Naive thymus-derived CD4-positive, alpha-beta T cell (primary cell): ENCODE measurements at places on chromosomes 1 and 21. TPM values are rescaled to one million over a fixed set of nuclear protein-coding genes. Genes with fewer than 3 reads are reported as not detected.
A peak's percentile ranks its signal among the peaks of the same experiment; 100 is the strongest.

DNA sequence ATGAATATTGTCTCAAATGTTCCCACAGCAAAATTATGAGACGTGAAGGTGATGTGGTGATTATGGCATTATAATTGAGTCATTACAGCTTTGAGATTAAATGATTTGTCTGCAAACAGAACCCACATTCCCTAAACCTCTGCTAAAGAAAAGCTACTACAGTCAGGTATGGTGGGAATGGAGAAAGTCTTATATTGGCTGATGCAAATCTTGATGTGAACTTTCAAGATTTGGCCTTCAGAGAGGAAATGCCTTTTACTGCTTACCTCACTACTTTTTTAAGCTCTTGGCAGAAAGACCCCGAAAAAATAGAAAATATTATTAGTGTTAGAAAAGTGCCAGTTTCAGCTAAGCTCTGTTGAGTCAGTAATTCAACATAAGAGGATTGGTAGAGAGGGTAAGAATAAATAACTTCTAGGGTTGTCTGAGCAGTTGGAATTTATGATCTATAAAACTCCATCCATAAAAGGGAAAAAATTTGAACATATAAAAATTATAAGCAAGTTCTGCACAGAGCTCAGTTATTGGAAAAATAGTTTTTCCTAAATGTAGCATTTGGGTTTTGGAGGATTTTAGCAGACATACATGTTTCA is 47.8 kb upstream of the RGS5 start:
- no peaks in the 10 kb centered on the region for H3K36me3 ChIP-seq
- no peak for DNase-seq
- H3K27ac ChIP-seq = no peak overlapping the region
- H3K27me3 ChIP-seq = no peaks in the 10 kb centered on the region

DNA sequence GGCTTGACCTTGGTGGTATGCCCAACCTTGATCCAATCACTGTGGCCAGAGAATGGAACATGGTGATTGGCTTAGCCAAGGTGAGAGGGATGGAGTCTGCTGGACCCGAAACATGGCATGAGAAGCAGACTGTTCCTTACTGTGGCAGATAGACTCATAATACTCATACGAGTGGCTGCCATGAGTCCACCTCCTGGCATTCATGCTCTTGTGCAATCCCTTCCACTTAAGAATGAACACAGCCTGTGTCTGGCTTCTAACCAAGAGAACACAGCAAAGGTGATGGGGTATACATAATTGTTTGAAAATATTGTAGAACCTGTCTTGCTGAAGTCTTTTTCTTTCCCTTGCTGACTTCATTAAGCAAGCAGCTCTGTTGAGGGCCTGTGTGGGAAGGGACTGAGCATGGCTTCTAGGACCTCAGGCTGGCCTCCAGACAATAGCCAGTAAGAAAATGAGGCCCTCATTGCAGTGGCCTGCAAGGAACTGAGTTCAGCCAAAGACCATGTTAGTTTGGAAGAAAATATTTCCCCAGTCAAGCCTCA is 85.9 kb downstream of the ZNF281 start:
- DNase-seq = no peak
- no peaks in the 10 kb centered on the region for H3K27me3 ChIP-seq
- no peaks in the 10 kb centered on the region for H3K4me1 ChIP-seq
- H3K27ac ChIP-seq = no peak overlapping the region

DNA sequence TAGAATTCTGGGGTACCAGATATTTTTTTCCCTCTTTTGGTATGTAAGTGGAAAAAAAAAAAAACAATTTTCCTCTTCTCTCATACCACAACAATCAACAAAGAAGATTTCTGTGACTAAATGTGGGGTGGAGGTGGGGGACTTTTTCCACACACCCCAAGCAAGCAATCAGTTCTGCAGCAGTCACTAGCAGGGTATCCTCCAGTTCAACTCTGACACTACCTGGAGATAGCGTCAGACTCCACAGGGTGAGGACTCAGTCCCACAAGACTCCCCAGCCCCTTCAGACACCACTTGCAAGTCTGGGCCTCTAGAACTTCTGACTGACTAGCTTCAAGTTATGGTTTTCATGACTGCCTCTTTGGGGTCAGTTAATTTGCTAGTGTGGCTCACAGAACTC is 6.2 kb downstream of the DHX9 start:
- H3K4me3 ChIP-seq = no peak overlapping the region
- H3K27ac ChIP-seq = no peak overlapping the region
- peaks cover 58% of the 10 kb centered on the region for H3K36me3 ChIP-seq
- no peaks in the 10 kb centered on the region for H3K27me3 ChIP-seq
- no peak for DNase-seq

DNA sequence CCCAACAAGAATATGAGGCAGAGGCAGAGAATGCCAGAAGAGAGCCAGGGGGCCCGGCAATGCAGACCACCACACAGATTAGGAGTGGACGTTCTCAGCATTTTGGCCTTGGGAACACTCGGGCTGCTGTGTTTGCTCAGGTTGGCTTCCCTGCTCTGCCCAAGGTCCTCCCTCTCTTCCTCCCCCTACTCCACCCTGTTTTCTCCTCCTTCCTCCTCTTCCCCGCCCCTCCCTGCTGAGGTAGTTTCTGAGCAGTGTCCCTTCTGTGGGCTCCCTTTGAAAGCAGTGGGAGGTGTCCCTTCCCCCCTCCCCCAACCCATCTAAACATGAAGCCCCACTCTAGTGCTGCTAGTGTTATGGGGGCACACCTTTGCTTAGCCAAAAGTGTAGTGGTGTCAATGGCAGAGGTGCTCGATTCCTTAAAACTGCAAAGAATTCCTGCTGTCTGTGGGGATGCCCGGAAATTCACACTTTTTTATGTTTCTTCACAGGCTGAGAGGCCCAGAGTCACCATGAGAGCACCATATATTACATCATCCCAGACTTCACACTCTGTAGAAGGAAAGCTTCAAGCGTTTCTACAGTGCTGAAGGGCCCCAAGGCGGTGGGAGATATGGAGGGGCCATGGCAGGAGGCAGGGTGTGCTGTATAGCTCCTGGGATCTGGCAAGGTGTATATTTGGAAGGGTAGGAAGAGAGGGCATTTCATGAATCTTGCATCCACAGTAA is at the start of gene HHIPL2:
Gene HHIPL2, minus strand, starts transcription at position 161 of the 728 bp plus-strand sequence. Its CDS starts 60 bp downstream, at position 101.
- H3K4me1 ChIP-seq = no peaks in the 10 kb centered on the region
- H3K27me3 ChIP-seq = no peaks in the 10 kb centered on the region
- no peaks in the 10 kb centered on the region for H3K36me3 ChIP-seq
- DNase-seq = no peak
- no peak within 1 kb of the TSS for H3K27ac ChIP-seq

DNA sequence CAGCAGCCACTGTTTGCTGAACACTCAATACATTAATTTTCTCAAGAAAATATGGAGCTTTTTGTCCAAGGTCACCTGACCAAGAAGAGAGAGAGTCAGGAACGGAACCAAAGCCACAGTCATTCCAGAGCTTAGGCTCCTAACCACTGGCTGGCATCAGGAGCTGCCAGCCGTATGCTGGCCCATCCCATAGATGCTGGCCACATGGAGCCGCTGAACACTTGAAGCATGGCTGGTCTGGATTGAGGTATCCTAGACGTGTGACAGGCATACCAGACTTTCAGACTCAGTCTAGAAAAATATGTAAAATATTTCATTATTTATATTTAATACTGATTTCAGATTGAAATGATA is 458.7 kb downstream of the MATN1 start:
- H3K27me3 ChIP-seq = no peaks in the 10 kb centered on the region
- no peaks in the 10 kb centered on the region for H3K4me1 ChIP-seq
- no peak overlapping the region for H3K4me3 ChIP-seq
- DNase-seq = no peak

DNA sequence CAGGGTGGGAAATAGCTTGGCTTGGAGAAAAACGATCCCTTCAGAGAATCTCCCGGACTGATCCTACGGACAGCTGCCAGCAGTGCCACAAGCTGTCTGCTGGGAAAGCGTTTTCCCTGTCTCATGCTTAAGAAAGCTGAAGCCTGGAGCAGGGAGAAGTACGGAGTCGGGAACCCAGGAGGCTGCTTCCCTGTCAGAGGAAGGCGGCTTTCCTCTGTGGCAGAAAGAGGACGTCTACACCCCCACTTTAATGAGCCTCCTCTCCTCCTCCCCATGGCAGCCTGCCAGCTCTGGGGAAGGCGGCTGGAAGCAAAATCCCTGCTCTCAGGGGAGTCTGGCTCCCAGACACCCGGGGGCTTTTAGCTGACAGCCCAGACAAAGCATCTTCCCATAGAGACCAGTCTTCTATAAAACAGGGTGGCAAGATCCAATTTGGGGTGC is 7.3 kb downstream of the KIF21B start:
- DNase-seq = no peak
- H3K27ac ChIP-seq = peak overlapping the region; percentile 15
- no peaks in the 10 kb centered on the region for H3K27me3 ChIP-seq
- H3K36me3 ChIP-seq = no peaks in the 10 kb centered on the region
- peaks cover 98% of the 10 kb centered on the region for H3K4me1 ChIP-seq

Gene APOBEC4
- total RNA-seq = not detected

DNA sequence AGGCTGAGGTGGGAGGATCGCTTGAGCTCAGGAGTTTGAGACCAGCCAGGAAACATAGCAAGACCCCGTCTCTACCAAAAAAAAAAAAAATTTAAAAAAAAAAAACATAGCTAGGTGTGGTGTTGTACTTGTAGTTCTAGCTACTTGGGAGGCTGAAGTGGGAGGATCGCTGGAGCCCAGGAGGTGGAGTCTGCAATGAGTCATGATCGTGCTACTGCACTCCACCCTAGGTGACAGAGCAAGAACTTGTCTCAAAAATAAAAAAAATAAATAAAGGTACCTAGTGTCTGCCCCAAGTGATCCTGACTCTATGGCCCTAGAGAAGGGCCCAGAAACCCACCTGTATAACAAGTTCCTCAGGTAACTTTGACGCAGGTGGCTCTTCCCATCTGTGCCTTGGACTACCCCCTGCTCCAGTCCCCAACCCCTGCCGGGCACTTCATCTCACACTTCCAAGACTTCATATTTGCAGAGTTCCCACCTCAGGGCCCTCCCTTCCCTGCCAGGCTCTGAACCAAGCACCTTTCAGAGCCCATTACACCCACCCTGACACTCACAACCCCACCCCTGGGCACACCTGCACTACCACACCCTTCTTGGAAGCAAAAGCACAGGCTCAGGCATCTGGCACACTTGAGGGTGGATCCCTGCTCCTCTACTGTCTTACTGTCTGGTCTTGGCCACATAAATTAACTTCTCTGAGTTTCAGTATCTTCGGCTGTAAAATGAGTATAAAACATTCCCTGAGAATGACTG is 80.2 kb upstream of the KLHDC7A start:
- H3K27me3 ChIP-seq = no peaks in the 10 kb centered on the region
- no peak for DNase-seq
- H3K27ac ChIP-seq = no peak overlapping the region
- H3K4me1 ChIP-seq = no peaks in the 10 kb centered on the region

GRCh38 chr1:202228484-202229122 is 35.0 kb downstream of the LGR6 start:
- no peak for DNase-seq
- H3K4me3 ChIP-seq = no peak overlapping the region
- H3K4me1 ChIP-seq = no peaks in the 10 kb centered on the region
- H3K27me3 ChIP-seq = no peaks in the 10 kb centered on the region
- no peak overlapping the region for H3K27ac ChIP-seq

- H3K27ac ChIP-seq = no peak overlapping the region
- no peaks in the 10 kb centered on the region for H3K4me1 ChIP-seq
- no peak overlapping the region for H3K4me3 ChIP-seq
- no peaks in the 10 kb centered on the region for H3K36me3 ChIP-seq
- no peaks in the 10 kb centered on the region for H3K27me3 ChIP-seq
These were observed 40.3 kb downstream of the HSF2BP start for GRCh38 chr21:43618940-43619339.

DNA sequence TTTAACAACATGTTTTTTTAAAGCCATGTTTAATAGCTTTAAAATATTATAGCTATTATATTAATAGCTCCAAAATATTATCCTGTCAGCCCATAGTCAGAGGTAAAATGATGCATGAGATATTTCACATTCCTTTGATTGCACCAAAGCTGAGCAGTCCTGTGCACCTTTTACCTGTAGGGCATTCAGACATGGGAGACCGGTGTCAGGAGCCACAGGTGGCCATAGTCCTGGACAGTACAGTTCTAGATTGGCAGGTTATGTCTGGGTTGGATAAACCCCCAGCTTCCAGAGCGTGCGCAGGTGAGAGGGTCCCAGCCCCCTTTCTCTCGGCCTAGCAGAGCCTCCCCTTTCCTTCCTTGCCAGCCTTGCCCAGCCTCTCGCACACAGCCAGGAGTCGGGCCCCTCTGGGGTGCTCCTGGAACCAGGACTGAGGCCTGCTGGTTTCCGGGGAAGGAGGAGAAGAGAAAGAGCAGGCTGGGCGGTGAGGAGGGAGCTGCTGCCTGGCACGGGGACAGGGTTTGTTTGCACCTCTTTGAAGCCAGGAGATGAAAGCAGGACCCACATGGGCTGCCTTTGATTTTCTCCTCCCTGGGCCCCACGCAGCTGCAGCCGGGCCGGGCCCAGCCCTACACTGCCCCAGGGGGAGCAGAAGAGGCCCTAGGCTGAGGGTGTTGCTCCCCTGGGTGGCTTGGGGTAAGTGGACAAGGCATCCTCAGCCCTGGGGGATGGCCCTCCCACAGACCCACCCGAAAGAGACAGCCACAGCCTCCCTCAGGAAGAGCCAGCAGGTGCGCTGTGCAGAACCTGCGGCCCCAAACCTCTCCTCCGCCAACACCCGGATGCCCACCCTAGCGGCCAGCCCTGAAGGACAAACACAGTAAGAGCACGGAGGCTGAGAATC is 75.2 kb upstream of the TARDBP start:
- H3K27me3 ChIP-seq = peaks cover 3% of the 10 kb centered on the region
- H3K4me3 ChIP-seq = no peak overlapping the region
- H3K27ac ChIP-seq = no peak overlapping the region
- DNase-seq = no peak
- H3K4me1 ChIP-seq = peaks cover 29% of the 10 kb centered on the region

- no peak overlapping the region for H3K4me3 ChIP-seq
- peak; percentile 46 for DNase-seq
- H3K27me3 ChIP-seq = no peaks in the 10 kb centered on the region
- H3K36me3 ChIP-seq = no peaks in the 10 kb centered on the region
- no peak overlapping the region for H3K27ac ChIP-seq
These were observed 95.9 kb downstream of the KCNJ15 start for GRCh38 chr21:38352536-38353219.

DNA sequence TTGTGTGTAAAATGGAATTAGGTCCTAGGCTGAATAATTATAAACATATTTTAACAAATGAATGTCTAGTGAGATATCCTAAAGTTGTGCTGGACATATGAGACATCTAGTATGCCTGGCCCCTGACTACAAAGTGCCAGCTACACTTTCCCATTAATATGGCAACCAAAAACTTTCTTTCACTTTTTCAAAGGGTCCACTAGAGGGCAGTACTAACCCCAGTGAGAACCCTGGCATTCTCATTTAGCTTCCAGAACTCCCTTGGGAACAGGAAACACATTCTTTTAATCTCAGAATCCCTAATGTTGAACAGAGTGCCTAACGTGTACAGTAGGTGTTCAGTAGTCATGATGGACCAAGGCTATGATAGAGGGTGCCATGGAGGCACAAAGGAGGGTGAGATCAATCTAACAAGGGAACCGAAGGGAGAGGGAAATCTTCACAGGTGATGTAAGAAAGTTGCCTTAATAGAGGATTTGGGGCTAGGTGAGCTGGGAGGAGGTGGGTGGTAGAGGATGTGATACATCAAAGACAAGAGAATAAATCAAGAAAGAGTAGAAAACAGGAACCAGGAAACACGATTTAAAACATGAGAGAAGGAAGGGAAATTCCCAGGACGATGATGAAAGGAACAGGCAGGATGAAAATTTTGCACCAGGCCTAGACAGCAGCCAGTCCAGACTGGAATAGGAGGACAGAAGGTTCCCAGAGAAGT is 41.6 kb downstream of the NSL1 start:
- H3K4me3 ChIP-seq = no peak overlapping the region
- H3K4me1 ChIP-seq = peaks cover 36% of the 10 kb centered on the region
- H3K27ac ChIP-seq = peak overlapping the region; percentile 56
- H3K27me3 ChIP-seq = no peaks in the 10 kb centered on the region
- peak; percentile 12 for DNase-seq
- no peaks in the 10 kb centered on the region for H3K36me3 ChIP-seq
